ENCODE measurements at places on chromosomes 5 and 9. TPM values are rescaled to one million over a fixed set of nuclear protein-coding genes. Genes with fewer than 3 reads are reported as not detected.

DNA sequence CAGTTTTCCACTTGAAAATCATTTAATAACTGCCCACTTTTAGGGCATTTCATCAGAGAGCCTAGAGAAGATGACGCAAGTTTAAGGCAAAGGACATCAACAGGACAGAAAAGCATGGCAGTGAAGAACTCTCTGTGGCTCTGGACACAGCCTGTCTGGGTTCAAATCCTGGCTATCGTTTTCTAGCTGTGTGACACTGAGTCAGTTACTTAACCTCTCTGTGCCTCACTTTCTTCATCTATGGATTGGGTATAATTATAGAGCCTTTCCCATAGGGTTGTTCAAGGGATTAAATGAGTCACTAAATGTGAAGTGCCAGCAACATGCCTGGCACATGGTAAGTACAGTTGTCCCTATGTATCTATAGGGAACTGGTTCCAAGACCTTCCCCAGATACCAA, 6.7 kb downstream of the MYO10 start:
- H3K27ac ChIP-seq: no peak overlapping the region
- H3K4me1 ChIP-seq: peaks cover 5% of the 10 kb centered on the region
- peaks cover 30% of the 10 kb centered on the region for H3K27me3 ChIP-seq
- no peak for DNase-seq
- no peaks in the 10 kb centered on the region for H3K36me3 ChIP-seq
- H3K4me3 ChIP-seq: no peak overlapping the region

DNA sequence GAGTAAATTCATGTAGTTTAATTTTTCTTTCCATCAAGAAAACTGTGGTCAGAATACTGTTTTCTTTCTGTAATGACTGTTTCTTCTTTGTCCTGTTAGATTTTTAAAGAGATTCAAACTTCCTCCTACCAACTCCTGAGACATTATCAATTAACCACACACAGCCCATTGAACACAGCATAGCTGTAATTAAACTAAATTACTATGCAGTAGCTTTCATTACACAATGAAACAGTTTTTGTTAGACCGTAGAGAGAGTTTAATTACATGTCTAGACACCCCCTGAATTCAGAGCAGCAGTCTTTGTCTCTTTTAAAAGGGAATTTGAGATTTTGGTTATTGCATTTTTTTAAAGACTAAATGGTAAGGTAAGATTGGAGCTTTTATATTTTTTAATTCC, 77.5 kb downstream of the STARD4 start:
- no peak for DNase-seq
- H3K36me3 ChIP-seq: no peaks in the 10 kb centered on the region
- no peak overlapping the region for H3K27ac ChIP-seq

DNA sequence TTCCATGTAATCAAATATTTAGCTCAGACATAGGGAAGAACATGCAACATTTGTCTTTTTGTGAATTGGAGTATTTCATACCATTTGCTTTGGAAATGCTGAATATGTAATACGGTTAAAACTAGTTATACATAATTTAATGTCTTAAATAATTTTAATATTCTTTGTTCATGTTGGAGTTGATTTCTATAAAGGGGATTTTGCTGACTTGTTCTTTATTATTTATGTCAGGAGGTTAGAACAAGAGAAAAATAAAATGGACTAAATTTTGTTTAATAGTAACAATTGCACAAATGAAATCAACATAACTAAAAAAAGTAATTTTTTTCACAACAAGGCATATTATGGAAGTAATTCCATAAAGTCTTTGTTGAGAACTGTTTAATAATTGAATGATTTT, 170.0 kb upstream of the CDH18 start:
- no peak overlapping the region for H3K4me3 ChIP-seq
- H3K27ac ChIP-seq: no peak overlapping the region
- no peak for DNase-seq
- H3K4me1 ChIP-seq: no peaks in the 10 kb centered on the region
- H3K27me3 ChIP-seq: no peaks in the 10 kb centered on the region

- H3K27me3 ChIP-seq: no peaks in the 10 kb centered on the region
Observed at GRCh38 chr5:31449174-31449573, 82.7 kb downstream of the DROSHA start.

APBA1 gene
- total RNA-seq: 6.7 TPM
